ENCODE measurements at places on chromosomes 1 and 21. TPM values are rescaled to one million over a fixed set of nuclear protein-coding genes. Genes with fewer than 3 reads are reported as not detected.

- no peak overlapping the region for H3K27ac ChIP-seq
- H3K4me1 ChIP-seq = peaks cover 4% of the 10 kb centered on the region
- H3K27me3 ChIP-seq = no peaks in the 10 kb centered on the region
- DNase-seq = no peak
- peaks cover 8% of the 10 kb centered on the region for H3K36me3 ChIP-seq
These were observed 22.4 kb downstream of the DSTYK start for GRCh38 chr1:205189131-205189530.

S100A3 gene
- not detected for total RNA-seq

GRCh38 chr1:40477678-40478053 is 576 bp downstream of the ZFP69 start:
- peaks cover 12% of the 10 kb centered on the region for H3K4me1 ChIP-seq
- H3K27me3 ChIP-seq = no peaks in the 10 kb centered on the region
- H3K36me3 ChIP-seq = no peaks in the 10 kb centered on the region
- peak; percentile 32 for DNase-seq
- peak overlapping the region; percentile 3 for H3K27ac ChIP-seq

DNA sequence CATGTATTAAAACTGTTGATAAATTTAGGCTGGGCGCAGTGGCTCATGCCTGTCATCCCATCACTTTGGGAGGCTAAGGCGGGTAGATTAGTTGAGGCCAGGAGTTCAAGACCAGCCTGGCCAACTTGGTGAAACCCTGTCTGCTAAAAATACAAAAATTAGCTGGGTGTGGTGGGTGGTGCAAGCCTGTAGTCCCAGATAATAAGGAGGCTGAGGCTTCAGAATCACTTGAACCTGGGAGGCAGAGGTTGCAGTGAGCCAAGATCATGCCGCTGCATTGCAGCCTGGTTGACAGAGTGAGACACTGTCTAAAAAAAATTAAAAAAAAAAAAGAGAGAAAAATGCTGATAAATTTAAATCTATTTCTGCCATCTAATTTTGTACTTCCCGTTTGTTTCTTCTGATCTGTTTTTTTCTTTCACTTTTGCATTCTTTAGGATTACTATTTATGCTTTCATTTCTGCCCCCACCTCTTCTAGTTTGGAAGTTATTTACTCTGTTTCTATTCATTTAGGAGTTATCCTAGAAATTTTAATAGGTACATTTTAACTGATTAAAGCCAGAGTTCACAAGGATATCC is 3.2 kb upstream of the DENND1B start:
- peaks cover 4% of the 10 kb centered on the region for H3K4me1 ChIP-seq
- no peaks in the 10 kb centered on the region for H3K27me3 ChIP-seq
- H3K36me3 ChIP-seq = no peaks in the 10 kb centered on the region
- DNase-seq = no peak

DNA sequence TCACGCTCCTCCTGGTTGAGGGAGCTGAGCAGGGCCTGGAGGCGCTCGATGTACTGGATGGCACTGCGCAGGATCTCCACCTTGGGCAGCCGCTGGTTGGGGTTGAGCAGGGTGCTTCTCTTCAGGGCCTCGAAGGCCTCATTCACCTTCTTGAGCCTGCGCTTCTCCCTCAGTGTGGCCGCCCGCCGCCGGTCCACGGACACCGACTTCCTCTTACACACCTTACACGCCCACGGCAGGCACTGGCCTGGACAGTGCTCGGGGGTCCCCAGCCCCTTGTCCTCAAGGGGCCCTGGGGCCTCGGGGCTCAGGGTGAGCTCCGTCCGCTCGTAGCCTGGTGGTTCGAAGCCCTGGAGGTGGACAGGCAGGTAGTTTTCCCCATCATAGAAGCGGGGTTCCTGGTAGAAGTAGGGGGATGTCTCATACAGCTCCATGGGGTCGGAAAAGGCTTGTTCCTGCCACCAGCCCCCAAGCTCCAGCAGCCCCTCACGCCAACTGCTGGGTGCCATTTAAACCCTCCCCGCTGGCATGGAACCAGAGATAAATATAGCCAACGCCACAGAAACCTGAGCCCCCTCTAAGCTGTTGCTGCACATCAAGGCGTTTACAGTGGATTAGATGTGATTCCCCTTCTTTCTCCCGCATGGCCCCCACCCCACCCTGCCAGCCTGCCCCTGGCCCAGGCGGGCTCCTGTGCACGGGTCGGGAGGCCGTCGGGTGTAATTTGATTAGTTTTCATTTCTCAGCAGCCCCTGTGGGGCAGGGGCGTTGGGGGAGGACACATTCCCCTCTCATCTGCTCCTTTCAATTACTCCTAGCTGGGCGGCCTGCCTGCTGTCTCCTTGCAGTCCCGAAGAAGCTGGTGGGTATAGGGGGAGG is at the start of gene MYOG:
Gene MYOG, minus strand, starts transcription at position 485 of the 879 bp plus-strand sequence. Its CDS starts 51 bp downstream, at position 434.
- H3K27ac ChIP-seq = no peak within 1 kb of the TSS
- peaks cover 9% of the 10 kb centered on the region for H3K36me3 ChIP-seq
- no peaks in the 10 kb centered on the region for H3K27me3 ChIP-seq
- peaks cover 25% of the 10 kb centered on the region for H3K4me1 ChIP-seq
- H3K4me3 ChIP-seq = no peak within 1 kb of the TSS

SYNC gene
- total RNA-seq = 10.6 TPM

Data from spinal cord (tissue), 10 donors.